Articular chondrocyte of knee joint (primary cell): ENCODE measurements at places on chromosomes 12 and 14. TPM values are rescaled to one million over a fixed set of nuclear protein-coding genes. Genes with fewer than 3 reads are reported as not detected.

Gene GPD1
- total RNA-seq = 0.11 and 0.13 TPM in 2 replicates

Gene REP15
- 6.5 and 9.5 TPM in 2 replicates for total RNA-seq

Gene PIWIL1
- not detected in 2 replicates for total RNA-seq

Gene CLEC4C
- total RNA-seq = not detected in 2 replicates

Gene OR8S1
- total RNA-seq = not detected in 2 replicates

Gene SLC17A8
- total RNA-seq = not detected in 2 replicates

Gene AMDHD1
- 1.1 and 1.3 TPM in 2 replicates for total RNA-seq

Gene SMCO3
- 0.11 and 0.13 TPM in 2 replicates for total RNA-seq

Gene NINJ2
- 5.6 and 7.7 TPM in 2 replicates for total RNA-seq

Gene FLRT2
- total RNA-seq = 23.1 and 36.0 TPM in 2 replicates

Gene TMEM119
- 20.0 and 37.8 TPM in 2 replicates for total RNA-seq

Gene SCNN1A
- 1.4 and 1.6 TPM in 2 replicates for total RNA-seq

Gene KCNH3
- total RNA-seq = under 0.01 TPM in 2 replicates

Gene CLEC7A
- not detected in 2 replicates for total RNA-seq

Gene SRRM4
- not detected in 2 replicates for total RNA-seq

Gene TMTC2
- total RNA-seq = 14.4 and 19.8 TPM in 2 replicates

Gene SPTB
- 0.11 and 0.13 TPM in 2 replicates for total RNA-seq

Gene LUM
- 7,416 and 8,099 TPM in 2 replicates for total RNA-seq
